NCI-H1092 (cell line): ENCODE measurements at places on chromosomes 7 and 10.

DNA sequence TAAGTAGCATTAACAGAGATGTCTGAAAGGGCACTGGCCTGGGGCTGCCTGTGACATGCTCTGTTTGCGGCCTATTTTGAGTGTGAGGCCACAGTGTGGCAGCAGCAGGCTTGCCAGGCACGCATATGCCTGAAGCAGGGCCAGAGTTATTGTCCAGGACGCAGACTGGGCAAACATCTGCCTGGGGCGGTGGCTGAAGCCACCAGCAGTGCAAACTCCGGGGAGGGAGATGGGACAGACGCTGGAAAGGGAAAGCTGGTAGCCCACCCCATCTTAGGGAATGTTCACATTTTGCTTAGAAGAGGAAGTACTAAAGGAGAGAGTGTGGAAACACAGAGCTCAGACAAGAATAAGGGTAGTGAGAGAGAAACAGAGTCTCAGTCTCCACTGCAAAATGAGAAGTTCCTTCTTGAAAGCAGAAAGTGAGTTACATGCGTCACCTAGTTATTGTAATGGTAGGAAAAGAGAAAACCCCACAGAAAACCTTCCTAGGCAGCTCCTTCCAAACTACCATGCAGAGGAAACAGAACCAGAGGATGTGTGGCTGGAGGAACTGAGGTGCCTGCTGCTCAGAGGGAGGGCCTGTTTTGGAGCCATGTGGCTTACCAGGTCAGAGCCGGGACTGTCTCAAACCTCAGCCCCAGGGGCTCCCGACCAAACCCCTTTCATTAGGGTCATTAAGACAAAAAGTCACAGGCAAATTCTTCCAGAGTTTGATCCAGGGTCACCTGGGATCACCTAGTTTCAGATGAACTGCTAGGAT, 14.5 kb downstream of the AKR1B1 start:
- DNase-seq: no peak

DNA sequence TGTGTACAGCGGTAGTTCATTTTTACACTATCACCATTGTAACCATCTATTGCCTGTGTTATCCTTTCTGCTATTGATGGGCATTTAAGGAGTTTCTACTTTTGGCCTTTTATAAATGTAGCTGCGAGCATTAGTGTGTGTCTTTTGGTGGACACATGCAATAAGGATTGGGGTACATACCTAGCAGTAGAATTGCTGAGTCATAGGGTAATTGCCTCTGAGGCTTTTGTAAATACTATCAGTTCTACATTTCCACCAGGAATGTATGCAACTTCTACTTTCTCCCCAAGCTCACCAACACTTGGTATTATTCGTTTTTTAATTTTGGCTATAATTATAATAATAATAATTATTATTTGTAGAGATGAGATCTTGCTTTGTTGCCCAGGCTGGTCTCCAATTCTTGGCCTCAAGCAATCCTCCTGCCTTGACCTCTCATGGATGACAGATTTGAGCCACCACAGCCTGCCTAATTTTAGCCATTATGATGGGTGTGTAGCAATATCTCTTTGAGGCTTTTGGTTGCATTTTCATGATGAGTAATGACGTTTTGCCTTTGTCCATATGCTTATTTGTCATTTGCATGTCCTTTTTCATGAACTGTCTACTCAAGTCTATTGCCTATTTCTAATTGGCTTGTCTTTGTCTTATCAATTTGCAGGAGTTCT, 277.0 kb downstream of the ACTR3B start:
- DNase-seq: no peak

DNA sequence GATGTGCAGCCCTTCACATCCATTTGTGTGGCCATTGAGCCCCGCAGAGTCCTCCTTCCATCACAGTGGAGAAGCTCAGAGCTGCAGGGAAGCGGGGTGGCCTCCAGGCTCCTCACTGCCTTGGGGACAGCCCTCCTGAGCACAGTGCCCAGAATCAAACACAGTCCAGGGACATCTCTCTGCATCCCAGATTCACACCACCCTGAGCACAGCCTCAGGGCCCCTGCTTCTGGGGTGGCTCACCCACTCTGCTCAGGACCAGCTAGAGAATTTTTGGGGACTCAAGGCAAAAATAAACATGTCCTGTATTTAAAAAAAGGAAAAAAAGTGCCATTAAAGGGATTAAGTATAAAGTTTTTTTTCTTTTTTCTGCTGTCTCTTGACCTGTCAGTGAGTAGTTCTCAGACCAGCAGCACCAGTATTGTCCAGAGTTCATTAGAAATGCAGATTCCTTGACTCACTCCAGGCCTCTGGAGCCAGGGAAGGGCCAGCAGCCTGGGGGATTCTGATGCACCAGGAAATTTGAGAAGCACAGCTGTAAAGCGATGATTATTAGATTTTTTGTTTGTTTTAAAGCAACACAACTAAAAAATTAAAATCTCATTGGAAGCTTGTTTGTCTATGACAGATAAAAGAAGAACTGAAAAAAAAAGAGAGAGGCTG, 61.6 kb downstream of the ARHGAP22 start:
- DNase-seq: no peak

DNA sequence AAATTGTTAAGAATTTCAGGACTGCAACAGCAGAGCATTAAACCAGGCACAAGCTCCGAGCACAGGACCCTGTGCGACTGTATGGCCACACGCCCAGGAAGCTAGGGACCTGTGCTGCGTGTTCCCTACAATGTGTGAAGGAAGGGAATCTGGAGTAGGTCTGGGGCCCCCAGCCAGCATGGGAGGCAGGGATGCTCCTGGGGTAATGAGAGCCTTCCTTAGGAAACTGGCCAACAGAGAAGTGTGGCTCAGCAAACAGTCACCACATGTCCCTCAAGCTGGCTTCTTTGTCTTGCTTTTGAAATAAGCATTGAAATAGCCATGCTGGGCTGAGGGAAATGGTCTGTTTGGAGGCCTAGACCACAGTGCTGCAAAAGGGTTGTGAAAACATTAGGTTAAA, 8.2 kb downstream of the BLNK start:
- no peak for DNase-seq

DNA sequence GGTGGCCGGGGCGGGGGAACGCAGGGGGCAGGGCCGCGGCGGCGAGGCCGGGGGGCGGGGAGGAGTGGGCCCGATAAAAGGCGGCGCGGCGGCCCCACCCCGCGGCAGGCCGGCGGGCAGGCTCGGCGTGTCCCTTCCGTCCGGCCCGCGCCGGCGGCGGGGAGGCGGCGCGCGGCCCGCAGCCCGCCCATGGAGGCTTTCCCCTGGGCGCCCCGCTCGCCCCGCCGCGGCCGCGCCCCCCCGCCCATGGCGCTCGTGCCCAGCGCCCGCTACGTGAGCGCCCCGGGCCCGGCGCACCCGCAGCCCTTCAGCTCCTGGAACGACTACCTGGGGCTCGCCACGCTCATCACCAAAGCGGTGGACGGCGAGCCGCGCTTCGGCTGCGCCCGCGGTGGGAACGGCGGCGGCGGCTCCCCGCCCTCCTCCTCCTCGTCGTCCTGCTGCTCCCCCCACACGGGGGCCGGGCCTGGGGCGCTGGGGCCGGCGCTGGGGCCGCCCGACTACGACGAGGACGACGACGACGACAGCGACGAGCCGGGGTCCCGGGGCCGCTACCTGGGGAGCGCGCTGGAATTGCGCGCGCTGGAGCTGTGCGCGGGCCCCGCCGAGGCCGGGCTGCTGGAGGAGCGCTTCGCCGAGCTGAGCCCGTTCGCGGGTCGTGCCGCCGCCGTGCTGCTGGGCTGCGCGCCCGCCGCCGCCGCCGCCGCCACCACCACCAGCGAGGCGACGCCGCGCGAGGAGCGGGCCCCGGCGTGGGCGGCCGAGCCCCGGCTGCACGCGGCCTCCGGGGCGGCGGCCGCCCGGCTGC, at the start of gene NANOS1:
TSS of gene NANOS1 (plus strand) at position 102 of the 808 bp plus-strand sequence. CDS start at position 190, 88 bp downstream.
- no peak for DNase-seq

- DNase-seq: no peak
Observed at GRCh38 chr10:102452672-102453340, 1.5 kb upstream of the C10orf95 start.

GRCh38 chr10:31299119-31299518, 19.9 kb upstream of the ZEB1 start:
- no peak for DNase-seq

DNA sequence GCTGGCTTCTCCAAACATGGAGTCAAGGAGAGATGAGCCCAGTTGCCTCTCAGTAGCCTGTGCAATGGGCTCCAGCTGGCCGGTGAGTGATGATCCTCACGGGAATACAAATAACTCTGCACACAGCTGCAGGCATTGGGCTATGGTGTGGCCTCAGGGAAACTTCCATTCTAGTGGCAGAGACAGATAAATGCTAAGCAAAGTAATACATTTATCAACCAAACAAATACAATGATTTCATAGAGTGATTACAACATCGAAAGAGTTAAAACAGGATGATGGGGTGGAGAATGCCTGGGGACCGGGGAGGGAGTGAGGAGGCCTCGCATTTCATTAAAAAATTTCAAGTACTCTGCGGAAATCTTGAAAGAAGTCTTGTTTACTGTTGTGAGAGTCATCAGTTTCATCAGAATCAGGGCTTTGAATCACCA, 15.0 kb upstream of the AKR1B1 start:
- DNase-seq: no peak

DNA sequence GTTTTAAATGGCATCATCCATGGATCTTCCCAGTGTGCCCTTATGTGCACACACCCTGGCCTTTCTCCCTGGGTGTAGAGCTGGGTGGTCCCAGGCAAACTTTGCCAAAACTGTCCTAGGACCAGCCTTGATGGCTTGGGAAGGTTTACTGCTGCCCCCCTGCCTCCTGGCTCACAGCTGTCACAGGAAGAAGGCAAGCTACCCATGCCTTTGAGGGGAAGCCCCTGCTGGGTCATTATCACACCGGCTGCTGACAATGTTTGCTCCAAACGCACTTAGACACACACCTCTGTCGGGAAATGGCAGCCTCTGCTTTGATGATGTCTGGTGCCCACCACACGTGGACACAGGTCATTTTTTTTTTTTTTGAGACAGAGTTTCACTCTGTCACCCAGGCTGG, 25.2 kb upstream of the FIGNL1 start:
- no peak for DNase-seq

DNA sequence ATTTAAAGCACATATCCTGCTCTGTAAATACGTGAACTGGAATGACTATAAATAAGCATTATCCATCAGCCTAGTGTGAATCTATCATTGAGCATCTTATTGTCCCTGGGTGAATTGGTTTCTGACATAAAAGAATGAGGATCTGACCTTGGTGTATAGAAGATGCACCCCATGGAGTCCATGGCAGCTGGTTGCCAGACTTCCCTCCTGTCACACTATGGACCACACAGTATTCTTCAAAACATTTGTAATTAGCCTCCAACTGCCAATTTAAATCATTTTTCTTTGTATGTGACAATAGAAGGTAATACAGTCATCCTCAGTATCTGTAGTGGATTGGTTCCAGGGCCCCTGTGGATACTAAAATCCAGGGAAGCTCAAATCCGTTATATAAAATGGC, 238.1 kb upstream of the ZWINT start:
- no peak for DNase-seq

GRCh38 chr7:47185170-47185569, 396.7 kb downstream of the TNS3 start:
- no peak for DNase-seq
